Left colon (tissue), 2 donors: ENCODE measurements at places on chromosomes 4 and X. TPM values are rescaled to one million over a fixed set of nuclear protein-coding genes. Genes with fewer than 3 reads are reported as not detected.

Gene PUDP
- total RNA-seq, result 48.8 TPM

Gene SSX2B
- not detected for total RNA-seq

Gene FAM13A
- total RNA-seq, result 34.3 TPM

Gene SYTL5
- total RNA-seq, result 10.0 TPM

Gene MAGEA11
- not detected for total RNA-seq

Gene IL2
- not detected for total RNA-seq

Gene GUCY2F
- not detected for total RNA-seq

Gene SSX3
- total RNA-seq, result not detected

Gene STAG2
- 58.8 TPM for total RNA-seq

Gene SPANXD
- not detected for total RNA-seq

Gene CPXCR1
- not detected for total RNA-seq

Gene GPR173
- total RNA-seq, result 0.67 TPM

Gene CFAP99
- 0.73 TPM for total RNA-seq

Gene MYOZ2
- not detected for total RNA-seq

Gene IL3RA
- 3.9 TPM for total RNA-seq

Gene ANK2
- total RNA-seq, result 15.1 TPM

Gene MAGEA3
- total RNA-seq, result not detected

Gene DCAF4L1
- 0.06 TPM for total RNA-seq
